ENCODE measurements at places on chromosomes 11 and 22. TPM values are rescaled to one million over a fixed set of nuclear protein-coding genes. Genes with fewer than 3 reads are reported as not detected.

Gene ABCC8
- not detected for total RNA-seq

Gene MMP12
- total RNA-seq, result 0.44 TPM

Gene CHST1
- total RNA-seq, result 0.15 TPM

Gene PRDM11
- total RNA-seq, result 3.3 TPM

Gene TUBA8
- not detected for total RNA-seq

Measured in smooth muscle cell of trachea (primary cell).